Activated T-helper 1 cell treated with anti-CD3 and anti-CD28 coated beads, Interleukin-2, amount 50 U/mL, for 16 hours (primary cell): ENCODE measurements at places on chromosomes 5 and 9.

GRCh38 chr9:95120781-95121370, 196.6 kb downstream of the FANCC start:
- DNase-seq: no peak

GRCh38 chr9:28319981-28320380, 746.7 kb upstream of the C9orf72 start:
- no peak for DNase-seq

GRCh38 chr9:129878291-129878690, 43.0 kb downstream of the USP20 start:
- no peak for DNase-seq

DNA sequence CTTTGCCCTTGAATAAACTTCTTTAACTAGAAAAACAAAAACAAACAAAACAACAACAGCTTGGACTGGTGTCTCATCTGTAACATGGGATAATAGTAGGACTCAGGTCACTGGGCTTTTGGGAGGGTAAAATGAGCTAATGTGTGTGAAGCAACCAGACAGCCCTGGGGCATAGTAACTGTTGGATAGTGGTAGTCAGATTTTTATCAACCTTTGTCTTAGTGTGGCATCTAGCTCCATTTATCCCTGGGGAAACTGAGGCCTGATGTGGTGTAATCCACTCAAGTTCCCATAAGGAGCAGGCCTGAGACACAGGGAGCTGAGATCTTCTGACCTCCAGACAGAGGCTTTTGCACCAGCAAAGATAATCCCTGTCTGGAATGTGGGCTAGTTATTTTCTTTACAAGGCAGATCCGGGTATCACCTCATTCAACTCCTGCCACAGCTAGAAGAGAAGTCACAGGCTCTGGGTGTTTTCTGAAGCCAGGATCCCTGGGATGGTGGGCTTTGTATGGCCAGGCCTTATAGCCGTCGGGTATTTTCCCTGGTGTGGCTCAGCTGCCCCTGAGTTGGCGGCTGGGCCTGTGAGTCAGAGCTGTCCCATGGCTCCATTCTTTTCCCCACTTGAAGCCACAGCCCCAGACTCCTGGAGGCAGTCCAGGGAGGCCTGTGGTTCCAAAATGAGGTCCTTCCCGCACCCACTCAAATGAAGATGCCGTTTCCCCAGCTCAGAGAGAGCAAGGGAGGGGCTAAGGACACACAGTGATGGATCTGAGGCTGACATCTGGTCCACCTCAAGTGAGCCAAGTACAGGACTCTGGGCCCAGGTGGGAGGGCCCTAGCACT, 26.1 kb upstream of the CSF1R start:
- DNase-seq: no peak

DNA sequence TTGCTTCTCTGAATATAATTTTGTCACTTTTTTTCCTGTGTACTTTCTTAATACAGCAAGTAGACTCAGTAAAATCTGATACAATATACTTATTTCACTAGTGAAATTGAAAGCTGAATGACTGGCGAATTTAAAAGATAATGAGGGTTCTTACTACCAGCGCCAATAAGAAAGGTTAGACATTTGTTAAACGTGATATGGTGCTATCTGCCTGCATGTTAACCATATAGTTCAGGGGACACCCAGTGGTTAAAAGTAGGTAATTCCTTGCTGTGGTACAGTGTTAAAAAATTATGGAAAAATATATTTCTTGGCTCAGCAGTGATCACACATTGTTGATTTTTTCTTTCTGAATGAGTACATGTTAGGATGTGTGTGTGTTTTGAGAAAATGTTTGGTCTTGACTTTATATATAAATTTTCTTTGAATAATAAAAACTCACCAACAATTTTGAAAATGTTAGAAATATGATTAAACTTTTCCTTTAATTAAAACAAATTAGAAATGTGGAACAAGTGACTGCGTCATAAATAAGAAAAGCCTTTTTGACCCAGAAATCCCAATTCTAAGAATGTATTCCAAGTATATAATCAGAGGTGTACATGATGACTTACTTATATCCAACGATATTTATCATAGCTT, 25.8 kb downstream of the CAST start:
- no peak for DNase-seq

DNA sequence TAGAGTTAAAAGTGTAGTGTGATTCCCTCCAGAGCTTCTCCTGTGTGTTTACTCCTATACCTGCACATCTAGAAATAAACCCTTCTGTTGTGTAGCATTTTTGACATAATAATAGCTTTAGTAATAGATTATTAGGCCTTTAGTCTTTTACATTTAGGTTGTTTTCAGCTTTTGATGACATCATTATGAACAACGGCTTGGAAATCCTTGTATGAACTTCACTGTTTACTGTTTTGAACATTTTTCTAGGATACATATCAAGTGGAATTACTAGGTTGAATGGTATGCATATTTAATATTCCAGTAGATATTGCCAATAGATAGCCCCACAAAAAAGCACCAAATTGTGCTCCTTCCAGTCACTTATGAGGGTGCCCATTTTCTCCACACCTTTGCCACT, 174.0 kb downstream of the ARHGAP26 start:
- DNase-seq: no peak

GRCh38 chr5:10588109-10588775, 24.4 kb downstream of the ANKRD33B start:
- DNase-seq: no peak

DNA sequence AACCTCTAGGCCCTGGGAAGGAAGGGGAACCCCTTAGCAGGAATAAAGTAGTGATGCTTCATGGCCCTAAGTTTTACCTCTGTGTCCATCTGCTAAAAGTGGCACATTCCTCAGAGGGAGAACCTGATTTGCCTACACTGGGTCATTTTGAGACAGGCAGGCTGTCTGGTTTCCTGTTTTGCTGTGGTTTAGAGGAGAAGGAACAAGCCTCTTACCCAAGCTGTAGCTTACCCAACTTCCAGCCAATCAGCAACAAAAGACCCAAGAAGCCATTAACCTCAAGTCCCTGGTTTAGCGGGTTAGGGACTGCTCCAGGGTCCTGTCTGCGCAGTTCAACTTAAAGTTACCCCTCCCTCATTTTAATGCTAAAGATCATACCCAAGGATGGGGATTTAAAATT, 411.0 kb downstream of the MAT2B start:
- DNase-seq: no peak

GRCh38 chr5:129460936-129461710, 1.0 kb downstream of the ADAMTS19 start:
- no peak for DNase-seq

DNA sequence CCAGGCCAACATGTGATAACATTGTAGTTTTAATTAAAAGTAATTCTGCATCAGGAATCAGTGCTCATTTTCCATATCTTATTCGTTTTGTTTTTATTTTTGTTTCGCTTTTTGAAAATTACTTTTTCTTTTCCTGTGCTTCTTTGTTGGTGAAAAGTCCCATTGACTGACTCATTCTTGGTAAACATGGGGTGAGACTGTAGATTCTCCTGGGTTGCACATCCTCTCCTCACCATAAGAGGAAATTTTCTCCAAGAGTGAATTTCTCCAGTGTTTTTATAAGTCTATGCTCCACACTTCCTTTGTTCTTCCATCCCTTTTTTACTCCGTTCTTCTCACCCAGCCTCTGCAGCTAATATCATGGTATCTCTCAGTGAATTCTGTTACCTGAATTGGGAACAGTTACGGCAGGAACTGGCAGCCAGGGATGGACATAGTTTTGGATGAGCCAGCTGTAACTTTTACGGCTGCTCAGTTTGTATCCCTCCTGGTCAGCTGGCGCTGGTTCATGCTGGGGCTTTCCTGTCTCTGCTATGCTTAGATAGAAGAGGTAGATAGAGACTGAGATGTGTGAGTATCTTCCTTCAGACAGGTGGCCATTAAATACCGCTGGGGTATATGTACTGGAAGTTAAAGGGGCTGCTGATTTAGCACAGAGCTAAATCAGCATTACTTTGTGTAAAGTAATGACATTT, 80.0 kb downstream of the MAN2A1 start:
- no peak for DNase-seq

- DNase-seq: no peak
Observed at GRCh38 chr5:23269981-23270380, 237.4 kb upstream of the PRDM9 start.

DNA sequence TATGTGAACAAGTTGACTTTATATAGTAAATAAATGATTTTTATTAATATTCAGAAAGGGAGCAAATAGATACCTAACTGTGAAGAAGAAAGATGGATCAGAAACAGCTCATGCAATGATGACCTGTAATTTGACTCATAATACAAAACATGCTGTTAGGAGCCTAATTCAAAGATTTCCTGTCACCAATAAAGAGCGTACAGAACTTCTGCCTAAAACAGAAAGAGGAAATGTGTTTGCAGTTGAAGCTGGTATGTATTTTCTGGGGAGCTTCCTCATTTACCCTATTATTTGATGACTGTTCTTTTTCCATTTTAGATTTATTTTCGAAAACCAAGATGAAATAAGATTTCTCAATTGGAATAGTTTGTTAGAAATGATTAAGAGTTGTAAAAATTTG, 11.4 kb downstream of the YTHDC2 start:
- DNase-seq: no peak

DNA sequence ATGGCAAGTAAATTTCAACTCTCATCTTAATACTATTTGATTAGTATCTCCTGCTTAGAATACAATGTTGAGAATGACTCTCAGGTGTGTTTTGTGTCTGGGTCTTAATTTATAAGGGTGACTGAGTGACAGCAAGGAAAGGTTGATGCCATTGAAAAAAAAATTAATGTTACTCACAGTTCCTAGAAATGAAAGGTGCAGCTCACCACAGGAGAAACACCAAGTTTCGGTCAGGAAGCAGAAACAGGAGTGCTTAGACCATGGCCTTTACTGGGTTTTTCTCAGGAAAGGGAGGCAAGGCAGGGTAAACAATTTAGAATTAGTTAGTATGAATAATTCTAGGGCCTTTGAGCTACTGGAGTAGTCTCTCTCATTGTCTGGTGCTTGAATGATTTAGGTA, 159.2 kb upstream of the C9orf72 start:
- no peak for DNase-seq

GRCh38 chr9:2849941-2850340, 6.0 kb upstream of the PUM3 start:
- no peak for DNase-seq

DNA sequence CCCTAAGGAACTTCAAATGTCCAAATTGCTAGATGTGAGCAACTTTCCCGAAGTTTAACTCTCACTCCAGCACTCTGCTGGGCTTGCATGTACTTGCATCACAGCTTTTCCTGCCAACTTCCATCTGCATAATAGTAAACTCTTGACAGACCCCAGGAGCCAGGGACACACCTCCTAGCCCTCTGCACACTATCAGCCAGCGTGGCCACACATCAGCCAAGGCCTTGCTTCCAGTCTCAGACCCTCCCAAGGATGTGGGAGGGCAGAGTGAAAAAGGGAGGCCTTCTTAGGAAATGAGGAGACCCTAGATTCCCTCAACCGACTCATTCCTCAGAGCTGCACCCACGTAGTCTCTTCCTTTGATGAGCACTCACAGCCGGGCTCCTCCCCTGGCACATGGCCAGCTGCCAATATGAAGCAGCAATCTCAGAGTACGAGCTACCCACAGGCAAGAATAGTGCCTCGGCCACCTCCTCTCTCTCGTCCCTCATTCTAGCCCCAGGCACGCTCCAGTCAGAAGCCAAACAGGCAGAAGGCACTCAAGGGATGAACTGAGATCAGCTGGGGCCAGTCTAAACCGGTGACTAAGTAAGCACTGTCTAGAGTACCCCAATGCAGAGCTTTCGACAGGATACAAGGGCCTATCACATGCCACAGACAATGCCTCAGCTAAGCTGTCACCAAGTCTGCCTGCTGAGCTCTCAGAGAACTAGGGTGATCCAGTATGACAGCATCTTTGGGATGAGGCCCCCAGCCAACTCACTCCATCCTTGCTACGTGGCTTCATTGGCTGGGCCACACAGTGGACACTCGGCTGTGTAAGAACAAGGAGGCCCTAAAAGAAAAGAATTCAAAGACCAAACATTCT, 2.3 kb downstream of the P4HA2 start:
- no peak for DNase-seq

DNA sequence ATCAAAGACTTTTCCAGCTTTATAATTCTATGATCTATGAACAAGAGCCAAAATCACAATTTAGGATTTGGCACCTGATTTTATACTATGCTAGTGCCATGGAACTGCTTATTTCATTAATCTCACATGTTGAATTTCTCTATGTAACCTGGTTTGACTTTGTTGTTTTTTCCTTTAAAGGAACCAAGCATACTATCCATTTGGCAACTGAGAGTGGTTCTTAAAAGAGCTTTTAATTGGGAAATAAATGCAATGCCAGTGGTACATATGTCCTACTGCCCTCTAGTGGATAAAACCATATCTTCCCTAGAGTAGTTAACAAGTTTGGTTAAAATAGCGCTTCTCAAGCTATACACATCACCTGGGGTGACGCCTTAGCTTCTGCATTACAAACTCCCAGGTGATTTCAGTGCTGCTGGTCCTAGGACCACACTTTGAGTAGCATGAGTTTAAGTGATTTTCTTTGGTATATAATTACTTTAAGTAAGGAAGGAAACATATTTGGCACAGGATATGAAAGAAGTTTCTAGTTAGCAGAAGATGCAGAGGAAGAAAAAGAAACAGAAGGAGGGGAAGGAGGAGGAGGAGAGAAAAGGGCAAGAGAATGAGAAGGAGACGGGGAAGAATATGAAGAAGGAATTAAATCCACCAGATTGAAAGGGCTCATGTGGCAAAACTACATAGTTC, 56.8 kb downstream of the FGF10 start:
- DNase-seq: no peak

DNA sequence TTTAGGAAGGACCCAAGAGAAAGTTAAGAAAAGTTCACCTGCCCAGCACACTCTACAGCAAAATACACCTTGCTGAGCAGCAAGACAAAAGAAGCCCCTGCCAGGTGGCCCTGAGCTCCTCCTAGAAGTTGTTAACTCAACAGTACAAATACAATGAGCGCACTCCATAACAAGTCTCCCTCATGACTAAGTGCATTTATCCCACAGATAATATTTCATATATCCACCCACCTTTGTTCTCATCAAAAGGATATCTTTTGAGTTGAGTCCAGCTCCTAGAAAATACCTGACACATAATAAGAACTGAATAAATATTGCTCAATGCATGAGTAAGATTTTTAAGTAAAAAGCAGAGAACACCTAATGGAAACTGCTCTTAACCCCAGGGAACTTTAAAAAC, 73.3 kb downstream of the ABCA1 start:
- no peak for DNase-seq

GRCh38 chr9:6632516-6633183, 12.9 kb downstream of the GLDC start:
- no peak for DNase-seq

DNA sequence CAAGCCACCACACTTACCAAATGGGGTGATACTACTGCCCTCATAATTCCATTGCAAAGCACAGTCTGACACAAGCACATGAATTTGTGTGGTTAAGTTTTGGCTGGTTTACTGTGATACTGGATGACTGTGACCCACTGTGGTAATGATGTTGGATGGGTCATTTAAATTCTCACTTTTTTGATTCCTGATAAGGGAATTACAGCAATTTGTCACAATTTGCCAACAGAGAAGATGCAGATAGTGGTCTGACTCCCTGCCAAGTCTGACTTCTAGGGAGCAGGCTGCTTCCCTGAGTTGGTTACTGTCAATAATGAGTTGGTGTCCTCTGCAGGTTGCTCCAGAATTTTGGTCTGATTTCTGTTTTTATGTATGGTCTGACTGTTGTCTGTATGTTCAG, 731.9 kb downstream of the MTRR start:
- no peak for DNase-seq

- no peak for DNase-seq
Observed at GRCh38 chr9:71680189-71680980, 87.9 kb downstream of the CEMIP2 start.
